KG1 (cell line): ENCODE measurements at places on chromosomes 2 and 18.

DNA sequence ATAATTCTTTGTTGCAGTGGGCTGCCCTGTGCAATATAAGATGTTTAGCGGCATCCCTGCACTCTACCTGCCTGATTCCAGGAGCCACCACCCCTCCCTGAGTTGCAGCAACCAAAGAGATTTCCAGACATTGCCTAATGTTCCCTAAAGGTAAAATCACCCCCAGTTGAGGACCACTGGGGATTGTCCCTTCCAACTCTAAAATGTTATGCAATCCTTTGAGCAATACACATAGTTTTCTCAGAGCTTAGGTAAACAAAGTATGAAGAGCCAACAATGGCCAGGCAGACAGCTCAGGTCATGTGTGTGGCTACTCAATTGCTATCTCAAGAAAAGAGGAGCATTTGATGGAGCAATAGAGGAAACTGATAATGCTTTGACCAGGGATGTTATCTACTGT is 87.0 kb downstream of the XDH start:
- DNase-seq: no peak

- DNase-seq: no peak
Measured at GRCh38 chr2:7847321-7847720, 834.5 kb upstream of the ID2 start.

GRCh38 chr2:205500065-205500464 is 182.2 kb upstream of the NRP2 start:
- DNase-seq: no peak

DNA sequence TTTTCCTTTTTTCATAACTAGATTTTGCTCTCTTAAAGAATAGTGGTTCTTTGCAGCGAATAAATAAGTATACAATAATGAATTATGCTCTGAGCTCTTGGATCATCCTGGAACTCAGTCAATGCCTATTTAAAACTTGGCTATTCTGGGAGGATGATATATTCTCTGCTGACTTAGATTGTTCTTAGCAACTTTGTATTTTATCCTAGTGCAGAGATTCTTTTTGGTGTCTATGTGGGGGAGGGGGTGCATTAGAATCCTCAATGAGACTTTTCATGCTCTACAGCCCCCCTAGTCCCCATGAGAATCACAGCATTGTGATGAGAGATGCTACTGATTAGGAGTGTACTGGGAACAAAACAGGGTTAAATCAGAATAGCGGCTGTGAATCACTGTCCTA is 8.8 kb upstream of the FAM98A start:
- DNase-seq: no peak

DNA sequence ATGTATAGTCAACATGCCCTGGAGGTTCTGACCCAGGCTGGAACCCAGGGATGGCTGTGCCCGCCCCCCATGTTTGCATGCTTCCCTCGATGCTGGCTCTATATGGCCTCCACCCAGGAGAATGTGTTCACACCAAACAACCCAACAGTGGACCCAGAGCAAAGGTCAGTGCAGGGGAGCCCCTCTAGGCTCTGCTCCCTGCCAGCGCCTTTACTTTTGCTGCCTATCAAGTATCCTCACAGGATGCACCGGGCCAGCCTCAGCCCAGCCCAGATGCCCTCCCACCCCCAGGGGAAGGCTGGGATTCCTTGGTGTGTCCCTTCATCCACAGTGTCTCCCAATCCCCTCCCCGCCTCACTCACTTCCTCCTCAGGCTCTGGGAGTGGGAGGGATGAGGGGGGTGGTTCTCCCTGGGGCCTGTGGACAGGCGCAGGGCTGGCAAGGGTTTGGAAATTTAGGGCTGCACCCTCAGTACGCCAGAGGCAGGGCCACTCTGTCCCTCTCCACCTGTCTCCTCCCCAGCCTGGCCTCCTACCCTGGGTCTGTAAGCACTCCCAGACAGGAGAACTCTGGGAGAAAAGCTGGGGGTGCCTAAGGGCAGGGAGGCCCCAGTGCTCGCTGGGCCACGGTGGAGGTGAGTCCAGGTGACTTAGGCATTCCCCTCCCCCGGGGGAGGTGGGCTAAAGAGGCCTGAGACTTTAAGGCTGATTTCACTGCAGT is 2.3 kb downstream of the ATP6V1B1 start:
- DNase-seq: no peak

- DNase-seq: no peak
Measured at GRCh38 chr2:98519851-98520250, 75.2 kb downstream of the INPP4A start.
